ENCODE measurements at places on chromosomes 11 and 22. TPM values are rescaled to one million over a fixed set of nuclear protein-coding genes. Genes with fewer than 3 reads are reported as not detected.

The VSIG2 gene
- total RNA-seq = 0.29 TPM

The MMP13 gene
- total RNA-seq = not detected

The IGLL1 gene
- not detected for total RNA-seq

The MMP8 gene
- total RNA-seq = not detected

DNA sequence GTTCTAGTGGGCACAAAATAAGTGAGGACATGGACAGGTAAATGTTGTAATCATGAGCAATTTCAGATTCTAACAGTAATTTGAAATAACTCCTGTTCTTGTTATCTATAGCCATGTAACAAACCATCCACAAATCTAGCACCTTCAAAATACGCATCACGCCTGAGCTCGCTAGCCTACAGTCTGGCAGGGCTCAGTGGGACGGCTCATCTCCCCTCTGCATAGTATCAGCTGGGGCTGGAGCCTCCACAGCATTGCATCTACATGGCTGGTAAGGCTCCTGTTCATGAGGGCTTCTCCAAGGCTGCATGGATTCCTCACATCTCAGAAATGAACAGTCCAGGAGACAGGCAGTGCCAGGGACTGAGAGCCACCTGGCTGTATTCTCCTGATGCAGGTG lies 112.6 kb downstream of the KCNQ1 start:
- no peak for DNase-seq

GRCh38 chr11:11966826-11967668 lies 41.4 kb downstream of the DKK3 start:
- DNase-seq = peak; percentile 91

- no peak for DNase-seq
Observed at GRCh38 chr11:65131417-65131776, 2.9 kb downstream of the SYVN1 start.

DNA sequence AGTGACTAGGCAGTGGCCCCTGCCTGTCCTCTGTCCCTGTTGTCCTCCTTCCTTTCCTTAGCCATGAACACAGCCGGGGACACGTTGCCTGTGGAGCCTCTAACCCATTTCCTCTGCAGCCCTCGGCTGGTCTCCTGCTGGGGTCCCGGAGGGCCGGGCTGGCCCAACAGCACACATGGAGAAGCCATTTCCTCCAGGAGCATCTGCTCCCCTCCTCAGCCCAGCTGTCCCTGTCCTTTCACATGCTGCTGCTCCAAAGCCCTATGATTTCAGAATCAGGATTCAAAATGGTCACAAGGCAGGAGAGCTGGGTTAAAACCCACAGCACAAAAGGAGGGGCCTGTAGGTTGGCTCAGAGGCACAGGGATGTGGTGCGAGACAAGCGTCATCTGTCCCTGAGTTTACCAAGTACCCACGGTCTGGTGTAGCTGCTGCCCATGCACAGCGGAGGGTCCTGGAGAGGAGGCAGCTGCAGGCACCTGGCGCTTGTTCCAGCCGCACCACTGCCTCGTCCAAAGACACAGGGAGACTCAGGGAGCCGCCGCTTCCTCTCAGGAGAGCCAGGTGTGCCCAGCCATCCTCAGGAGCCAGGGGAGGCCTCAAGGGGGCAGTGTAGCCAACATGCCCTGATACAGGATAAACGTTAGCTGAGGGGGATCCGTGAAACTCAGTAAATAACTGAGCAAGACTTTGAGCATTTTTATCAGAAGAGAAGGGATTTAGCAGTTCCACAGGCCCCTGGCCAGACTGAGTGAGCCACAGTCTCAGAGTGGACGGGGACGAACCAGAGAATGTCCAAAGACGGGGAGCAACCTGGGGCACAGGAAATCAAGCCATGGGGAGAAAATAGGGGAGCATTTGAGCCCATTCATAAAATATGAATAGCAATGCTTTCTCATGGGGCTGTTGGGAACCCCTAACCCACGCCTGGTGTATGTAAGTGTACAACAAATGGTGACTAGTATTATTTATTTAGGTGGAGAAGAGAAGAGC lies 3.9 kb upstream of the VSIG10L2 start:
- no peak for DNase-seq

DNA sequence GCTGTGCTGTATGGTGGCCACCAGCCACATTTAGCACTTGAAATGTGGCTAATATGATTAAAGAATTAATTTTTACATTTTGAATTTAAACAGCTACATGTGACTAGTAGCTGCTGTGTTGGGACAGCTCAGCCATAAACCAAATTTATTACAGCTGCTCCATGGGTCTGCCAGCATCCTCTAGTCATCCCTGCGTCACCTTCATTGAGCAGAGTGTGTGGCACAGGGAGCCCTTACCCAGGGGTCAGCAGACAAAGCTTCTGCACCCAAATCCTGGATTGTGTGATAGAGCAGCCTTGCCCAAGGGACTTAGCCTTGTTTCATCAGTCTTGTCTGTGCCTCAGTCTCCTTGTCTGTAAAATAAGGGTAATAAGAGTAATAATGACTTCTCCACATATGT lies 19.4 kb upstream of the ACCSL start:
- DNase-seq = peak; percentile 37

DNA sequence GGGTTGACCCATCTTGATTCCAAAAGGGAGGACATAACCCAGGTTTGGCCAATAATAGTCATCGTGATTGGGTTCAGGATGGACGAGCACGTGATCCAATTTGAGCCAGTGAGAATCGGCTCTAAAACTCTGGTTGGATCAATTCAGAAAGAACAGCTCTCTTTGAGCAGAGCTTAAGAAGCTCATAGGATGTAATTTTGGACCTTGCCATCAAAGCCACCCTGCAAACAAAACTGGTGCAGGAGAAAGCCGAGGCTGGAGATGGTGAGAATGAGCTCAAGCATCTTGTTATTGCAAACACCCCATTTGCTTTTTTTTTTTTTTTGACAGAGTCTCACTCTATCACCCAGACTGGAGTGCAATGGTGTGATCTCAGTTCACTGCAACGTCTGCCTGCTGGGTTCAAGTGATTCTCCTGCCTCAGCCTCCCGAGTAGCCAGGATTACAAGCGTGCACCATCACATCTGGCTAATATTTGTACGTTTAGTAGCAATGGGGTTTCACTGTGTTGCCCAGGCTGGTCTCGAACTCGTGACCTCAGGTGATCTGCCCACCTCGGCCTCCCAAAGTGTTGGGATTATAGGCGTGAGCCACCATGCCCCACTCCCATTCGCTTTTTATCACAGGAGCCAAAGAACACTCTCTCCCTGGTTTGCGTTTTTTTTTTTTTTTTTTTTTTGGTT lies 13.8 kb upstream of the MIAT start:
- no peak for DNase-seq

DNA sequence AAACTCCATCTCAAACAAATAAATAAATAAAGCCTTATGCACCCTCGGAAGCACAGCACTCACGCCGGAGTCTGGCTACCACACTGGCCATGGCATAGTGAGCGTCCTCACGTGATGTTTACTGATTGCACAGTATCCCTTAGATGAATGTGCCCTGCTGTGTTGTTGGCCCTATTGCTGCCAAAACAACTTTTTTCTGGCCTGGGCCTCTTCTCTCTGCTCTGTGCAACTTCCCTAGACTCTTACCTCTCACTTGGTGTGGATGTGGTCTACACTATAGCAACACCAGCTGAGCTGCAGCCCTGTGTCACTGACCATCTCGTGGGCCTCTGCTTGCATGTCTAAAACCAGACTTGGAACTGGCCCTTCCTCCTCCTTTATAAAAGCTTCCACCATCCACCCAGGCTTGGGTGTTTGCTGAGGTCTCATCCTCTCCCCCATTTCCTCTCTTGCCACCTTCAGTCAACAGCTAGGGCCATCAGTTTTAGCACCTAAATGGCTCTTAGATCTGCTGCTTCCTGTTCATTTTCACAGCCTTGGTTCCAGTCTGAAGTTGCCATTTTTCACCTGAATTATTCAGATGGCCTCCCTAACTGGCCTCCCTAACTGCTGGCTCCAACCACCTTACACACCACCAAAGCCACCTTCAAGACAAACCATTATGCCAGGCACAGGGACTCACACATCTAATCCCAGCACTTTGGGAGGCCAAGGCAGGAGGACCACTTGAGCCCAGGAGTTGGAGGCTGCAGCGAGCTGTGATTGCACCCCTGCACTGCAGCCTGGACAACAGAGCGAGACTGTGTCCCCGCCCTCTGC lies 9.2 kb downstream of the ZNF74 start:
- no peak for DNase-seq

Data from esophagus muscularis mucosa (tissue), 4 donors.